ENCODE measurements at places on chromosomes 2 and 18.

- peak; percentile 46 for DNase-seq
Measured at GRCh38 chr18:3062798-3063680, 50.1 kb upstream of the LPIN2 start.

GRCh38 chr2:48105848-48106247 lies 199.6 kb upstream of the FBXO11 start:
- no peak for DNase-seq

DNA sequence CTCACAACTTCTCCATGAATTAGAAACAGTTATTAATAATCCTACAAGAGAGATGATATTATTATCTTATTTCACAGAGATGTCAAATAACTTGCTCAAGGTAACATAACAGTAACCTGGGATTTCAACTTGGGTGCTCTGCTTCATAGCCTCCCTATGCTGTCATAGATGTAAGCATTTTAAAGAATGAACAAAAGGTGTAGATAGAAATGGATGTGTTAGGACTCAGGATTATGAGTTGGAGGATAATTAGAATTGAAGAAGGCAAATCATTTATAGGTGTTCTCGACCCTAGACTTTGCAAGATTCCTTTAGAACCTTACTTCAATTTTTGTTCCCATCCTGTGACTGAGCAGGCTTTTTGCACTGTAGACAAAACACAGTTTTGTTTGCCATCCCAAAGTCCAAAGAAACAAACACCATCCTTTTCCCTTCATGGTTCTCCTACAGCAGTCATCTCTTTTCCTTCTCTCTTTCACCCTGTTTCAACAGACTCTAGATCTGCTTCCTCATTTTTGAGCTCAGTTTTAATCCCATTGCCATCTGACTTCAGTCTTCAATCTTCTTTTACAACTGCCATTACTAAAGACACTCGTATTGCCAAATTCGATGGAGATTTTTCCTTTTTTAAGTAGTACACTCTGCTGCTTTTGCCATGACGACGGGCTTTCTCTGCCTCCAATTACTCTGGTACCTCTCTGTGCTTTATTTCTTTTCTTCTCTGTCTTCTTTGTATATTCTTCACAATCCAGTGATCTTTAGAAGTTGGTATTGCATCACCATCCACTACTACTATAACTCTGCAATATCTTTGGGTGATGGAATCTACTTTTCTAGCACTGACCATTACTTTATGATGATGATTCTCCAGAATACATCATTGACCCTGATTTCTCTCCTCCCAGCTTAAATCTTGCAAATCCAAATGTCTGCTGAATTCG lies 4.5 kb downstream of the HNMT start:
- DNase-seq: no peak

- DNase-seq: no peak
Measured at GRCh38 chr2:28895189-28895893, 874 bp downstream of the WDR43 start.

DNA sequence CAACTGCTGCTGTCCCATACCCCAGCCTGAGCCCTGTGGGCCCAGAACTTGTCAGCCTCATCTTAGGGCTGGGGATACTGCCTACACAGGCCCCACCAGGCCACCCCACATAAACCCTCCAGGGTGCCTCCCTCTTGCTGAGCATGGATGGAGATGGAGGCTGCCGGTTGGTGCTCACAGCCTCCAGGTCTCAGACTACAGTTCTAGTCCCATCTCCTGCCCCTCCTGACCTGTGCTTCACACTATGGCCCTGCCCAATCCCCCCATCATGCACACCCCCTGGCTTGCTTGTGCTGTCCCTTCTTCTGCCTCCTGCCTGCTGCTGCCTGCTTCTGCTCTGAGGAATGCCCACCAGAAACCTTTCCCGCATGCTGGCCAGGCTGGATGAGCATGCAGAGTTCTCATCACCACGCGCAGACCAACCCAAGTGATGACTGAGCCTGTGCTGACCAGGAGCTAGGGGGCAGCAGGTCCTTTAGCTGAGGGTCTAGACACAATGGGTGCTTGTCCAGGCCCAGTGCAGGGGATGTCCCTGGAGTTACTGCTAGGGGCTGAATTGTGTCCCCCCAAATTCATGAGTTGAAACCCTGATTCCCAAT lies 138.4 kb upstream of the HS6ST1 start:
- no peak for DNase-seq

GRCh38 chr2:62654876-62655359 lies 50.6 kb upstream of the EHBP1 start:
- DNase-seq: no peak

DNA sequence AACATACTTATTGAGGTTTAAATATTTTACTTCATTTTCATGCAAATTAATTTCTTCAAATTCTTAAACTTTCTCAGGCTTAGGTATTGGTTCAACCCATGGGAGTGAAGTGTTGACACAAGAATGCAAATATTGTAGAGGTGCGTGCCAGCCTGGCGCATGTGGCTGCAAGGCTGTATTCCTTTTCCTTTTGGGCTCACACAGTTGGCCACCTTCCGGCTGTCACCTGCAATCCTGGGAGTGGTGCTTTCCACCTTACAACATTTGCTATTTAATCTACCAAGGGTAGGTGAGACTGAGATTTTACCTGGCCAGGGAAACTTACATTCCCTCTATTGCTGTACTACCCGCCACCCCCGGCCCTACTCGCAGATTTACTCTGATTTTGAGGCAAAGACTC lies 141.1 kb downstream of the DCC start:
- DNase-seq: no peak

DNA sequence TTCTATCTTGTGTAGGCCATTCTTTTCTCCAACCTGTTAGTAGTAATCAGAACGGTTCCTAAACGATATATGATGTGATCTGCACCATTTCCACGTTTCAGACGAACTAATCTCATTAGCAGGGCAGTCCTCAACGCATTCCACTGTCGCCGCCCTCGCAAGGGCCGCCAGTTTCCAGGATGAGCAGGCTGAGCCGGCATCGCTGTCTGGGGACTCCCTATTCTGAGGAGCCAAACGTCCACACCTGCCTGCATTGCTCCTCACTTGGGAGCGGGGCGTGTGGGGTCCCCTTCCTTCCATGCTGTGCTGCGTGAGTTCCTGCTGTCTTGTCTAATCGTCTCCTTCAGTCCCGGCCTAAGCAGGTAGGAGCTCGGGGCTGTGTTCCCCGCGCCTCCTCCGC lies 76.6 kb downstream of the PSMG2 start:
- no peak for DNase-seq

DNA sequence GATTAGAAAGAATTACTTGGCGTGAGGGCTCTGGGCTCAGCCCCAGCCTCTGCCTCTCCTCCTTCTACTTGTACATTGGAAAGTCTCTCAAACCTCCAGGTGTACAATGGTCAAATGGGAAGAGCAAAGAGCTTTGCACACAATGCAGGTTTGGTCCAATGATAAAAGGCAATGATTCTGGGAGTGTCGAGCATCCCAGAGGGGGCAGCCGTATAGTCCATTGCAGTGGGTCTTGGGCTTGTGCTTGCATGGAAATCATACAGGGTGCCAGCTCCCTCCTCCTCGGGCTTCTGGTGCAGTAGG lies 98.0 kb upstream of the NCK2 start:
- DNase-seq: no peak

- no peak for DNase-seq
Measured at GRCh38 chr2:95306336-95306895, 9.3 kb downstream of the KCNIP3 start.

- no peak for DNase-seq
Measured at GRCh38 chr18:9240270-9240669, 94.3 kb upstream of the TWSG1 start.

DNA sequence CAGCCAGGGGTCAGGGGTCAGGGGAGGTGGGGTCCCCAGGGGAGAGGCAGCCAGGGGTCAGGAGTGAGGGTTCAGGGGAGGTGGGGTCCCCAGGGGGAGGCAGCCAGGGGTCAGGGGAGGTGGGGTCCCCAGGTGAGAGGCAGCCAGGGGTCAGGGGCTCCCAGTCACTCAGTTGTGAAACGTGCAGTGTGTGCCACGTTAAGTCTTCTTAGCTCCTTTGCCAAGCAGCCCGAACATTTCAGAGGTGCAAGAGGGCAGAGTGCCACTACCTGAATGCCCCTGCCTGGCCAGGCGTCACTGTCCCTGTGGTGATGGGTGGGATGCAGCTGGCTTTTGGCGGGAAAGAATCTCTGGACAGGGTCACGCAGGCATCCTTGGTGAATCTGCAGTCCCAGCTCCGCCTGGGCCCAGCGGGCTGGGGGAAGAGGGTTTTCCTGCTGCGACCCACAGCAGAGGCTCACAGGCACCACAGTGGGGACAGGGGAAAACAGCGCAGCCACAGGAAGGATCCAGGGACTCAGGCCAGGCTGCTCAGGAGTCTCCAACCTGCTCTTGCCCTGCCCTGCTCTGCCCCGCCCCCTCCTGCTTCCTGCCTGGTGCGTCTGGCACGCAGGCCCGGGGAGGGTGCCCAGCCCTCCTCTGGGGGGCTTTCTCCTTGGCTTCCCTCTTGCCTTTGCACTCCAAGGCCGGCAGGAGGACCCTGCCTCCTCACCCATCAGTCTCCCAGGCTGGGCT lies 188.3 kb downstream of the TWIST2 start:
- DNase-seq: no peak

- no peak for DNase-seq
Measured at GRCh38 chr2:201929281-201930026, 104.2 kb upstream of the FZD7 start.

GRCh38 chr2:33130544-33130943 lies 183.8 kb downstream of the LTBP1 start:
- no peak for DNase-seq

GRCh38 chr2:3132466-3132865 lies 245.2 kb downstream of the EIPR1 start:
- no peak for DNase-seq

DNA sequence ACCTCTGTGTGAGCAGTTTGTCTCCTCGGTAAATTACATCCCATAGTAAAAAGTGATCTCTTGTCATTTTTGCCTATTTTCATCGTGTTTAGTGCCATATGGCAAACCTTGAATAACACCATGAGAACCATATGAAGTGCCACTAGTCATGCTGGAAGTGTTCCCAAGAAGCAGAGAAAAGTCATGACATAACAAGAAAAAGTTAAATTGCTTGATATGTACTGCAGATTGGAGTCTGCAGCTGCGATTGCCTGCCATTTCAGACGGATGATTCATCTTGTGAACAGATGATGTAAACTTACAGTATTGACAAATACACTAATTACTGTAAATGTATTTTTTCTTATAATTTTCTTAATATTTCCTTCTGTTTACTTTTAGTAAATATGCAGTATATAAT lies 846.7 kb downstream of the BCL11A start:
- no peak for DNase-seq

- no peak for DNase-seq
Measured at GRCh38 chr2:105323111-105323510, 6.4 kb downstream of the TGFBRAP1 start.

- no peak for DNase-seq
Measured at GRCh38 chr18:69399253-69399652, 1.4 kb upstream of the DOK6 start.

DNA sequence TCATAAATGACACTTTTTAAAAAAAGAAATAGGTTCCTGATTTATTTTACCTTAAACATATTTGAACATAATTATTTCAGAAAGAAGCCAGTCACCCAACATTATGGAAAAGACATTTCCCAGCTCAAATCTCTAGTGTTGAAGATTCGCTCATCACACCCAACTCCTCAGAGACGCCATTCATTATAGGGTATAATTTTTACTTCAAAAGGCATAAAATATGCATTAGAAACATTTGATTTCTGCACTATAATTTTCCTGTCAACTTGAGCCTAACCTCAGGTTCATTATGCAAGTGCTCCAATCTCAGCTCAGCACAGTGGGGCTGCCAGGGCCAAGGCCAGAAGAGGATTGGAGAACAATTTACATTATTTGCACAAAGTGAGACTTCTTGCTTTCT lies 58.8 kb upstream of the TTN start:
- no peak for DNase-seq

- no peak for DNase-seq
Measured at GRCh38 chr2:219278655-219279150, 463 bp upstream of the DNAJB2 start.

GRCh38 chr2:48728840-48729239 lies 26.7 kb downstream of the LHCGR start:
- DNase-seq: no peak

DNA sequence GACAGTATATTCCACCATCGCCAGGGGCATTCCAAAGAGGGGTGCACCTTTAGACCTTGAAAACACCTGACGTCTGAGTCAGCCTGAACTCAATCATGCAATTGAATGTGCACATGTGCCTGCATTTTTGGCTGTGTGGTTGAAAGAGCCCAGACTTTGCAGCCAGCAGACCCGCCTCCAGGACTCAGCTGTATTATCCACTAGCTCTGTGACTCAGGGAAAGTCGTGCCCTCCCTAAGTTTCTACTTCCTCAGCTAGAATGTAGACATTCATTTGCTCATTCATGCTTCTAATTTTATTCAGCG lies 94.2 kb downstream of the LRRC30 start:
- DNase-seq: no peak

GRCh38 chr2:76268484-76268883 lies 557.8 kb upstream of the GCFC2 start:
- no peak for DNase-seq

DNA sequence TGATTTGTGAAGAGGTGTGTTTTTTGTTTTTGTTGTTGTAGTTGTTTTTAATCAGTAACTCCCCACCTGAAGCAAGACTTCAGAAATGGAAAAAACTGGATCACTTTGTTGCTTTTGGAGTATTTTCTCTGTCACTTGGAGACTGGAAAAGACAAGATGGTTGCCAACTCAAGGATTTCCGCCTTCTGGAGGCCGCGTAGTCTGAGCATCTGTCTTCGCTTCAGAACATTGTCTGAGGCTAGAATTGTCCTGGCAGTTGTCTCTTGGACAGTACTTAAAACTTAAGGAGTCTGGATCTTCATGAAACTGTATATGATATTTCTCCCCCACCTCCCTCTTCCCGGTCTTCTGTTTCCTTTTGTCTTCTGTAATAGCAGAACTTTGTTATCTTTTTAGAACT lies 67.7 kb downstream of the ARHGAP28 start:
- no peak for DNase-seq

GRCh38 chr2:6782517-6783237 lies 83.0 kb downstream of the CMPK2 start:
- no peak for DNase-seq

DNA sequence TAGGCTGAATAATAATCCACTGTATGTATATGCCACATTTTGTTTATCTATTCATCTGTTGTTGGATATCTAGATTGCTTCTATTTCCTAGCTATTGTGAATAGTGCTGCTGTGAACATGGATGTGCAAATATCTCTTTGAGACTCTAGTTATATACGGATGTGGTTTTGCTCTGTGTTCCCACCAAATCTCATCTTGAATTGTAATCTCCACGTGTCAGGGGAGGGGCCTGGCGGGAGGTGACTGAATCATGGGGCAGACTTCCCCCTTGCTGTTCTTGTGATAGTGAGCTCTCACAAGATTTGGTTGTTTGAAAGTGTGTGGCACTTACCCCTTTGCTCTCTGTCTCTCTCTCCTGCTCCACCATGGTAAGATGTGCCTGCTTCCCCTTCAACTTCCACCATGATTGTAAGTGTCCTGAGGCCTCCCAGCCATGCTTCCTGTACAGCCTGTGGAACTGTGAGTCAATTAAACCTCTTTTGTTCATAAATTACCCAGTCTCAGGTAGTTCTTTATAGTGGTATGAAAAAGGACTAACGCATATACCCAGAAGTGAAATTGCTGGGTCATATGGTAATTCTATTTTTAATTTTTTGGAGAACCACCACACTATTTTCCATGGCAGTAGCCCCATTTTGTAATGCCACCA lies 86.1 kb upstream of the UPP2 start:
- DNase-seq: no peak

Data from activated CD4-positive, CD25-positive, alpha-beta regulatory T cell (primary cell).